ENCODE measurements at places on chromosomes 4 and X.
A peak's percentile ranks its signal among the peaks of the same experiment; 100 is the strongest.

- no peak for DNase-seq
These were observed 116.2 kb downstream of the CDS1 start for GRCh38 chr4:84699001-84699671.

DNA sequence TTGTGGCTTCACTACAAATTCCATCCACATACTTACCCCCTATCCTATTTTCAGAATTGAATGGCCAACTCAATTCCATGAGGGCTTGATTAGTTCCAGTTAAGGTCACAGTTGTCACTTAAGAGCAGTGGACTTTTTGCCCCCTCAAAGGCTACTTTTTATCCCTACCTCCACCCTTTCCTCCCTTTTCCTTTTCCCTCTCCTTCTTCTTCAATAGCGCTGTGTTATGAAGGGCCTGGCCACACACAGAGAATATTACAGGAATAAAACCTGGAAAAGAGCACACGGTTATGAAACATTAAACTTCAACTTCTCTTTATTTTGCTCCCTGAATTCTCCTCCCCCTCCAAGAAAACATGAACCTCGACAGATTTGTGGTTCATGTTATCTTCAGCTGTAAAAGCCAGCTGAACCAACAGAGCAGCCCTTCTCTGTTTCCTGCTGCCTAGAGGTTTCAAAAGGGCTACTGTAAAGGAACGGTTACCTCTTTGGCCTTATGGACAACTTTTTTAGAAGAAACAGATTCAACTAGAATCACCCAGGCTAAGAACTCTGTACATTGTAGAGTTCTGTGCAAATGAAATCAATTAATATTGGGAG lies 87.0 kb upstream of the RPL34 start:
- no peak for DNase-seq

GRCh38 chrX:133742602-133743305 lies 242.6 kb downstream of the GPC3 start:
- DNase-seq: no peak

DNA sequence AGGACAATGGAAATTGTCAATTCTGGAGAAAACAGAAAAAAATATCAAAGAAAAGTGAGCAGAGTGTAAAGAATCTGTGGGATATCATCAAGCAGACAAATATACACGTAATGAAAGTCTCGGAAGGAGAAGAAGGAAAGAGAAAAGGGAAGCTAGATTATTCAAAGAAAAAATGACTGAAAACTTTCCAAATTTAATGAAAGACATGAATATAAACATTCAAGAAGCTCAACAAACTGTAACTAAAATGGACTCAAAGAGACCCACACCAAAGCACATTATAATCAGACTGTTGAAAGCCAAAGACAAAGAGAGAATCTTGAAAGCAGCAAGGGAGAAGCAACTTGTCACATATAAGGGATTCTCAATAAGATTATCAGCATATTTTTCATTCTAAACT lies 28.3 kb downstream of the PARM1 start:
- no peak for DNase-seq

DNA sequence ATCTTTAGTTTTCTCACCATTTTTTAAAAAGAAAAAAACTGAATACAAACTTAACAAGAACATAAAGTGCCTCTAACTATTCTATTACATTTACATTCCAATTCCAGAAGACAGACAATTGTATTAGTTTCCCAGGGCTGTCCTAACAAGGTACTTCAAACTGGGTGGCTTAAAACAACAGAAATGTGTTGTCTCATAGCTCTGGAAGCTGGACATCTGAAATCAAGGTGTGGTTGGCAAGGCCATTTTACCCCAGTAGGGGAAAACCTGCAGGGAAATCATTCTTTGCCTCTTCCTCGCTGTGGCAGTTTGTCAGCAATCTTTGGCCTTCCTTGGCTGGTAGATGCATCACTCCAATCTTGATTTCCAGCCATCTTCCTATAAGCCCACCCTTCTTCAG lies 37.5 kb upstream of the TMEM33 start:
- no peak for DNase-seq

GRCh38 chrX:101658661-101659491 lies 774 bp downstream of the ARMCX2 start:
- DNase-seq: peak; percentile 39

- no peak for DNase-seq
These were observed 415 bp downstream of the SHISA3 start for GRCh38 chr4:42397635-42398170.

DNA sequence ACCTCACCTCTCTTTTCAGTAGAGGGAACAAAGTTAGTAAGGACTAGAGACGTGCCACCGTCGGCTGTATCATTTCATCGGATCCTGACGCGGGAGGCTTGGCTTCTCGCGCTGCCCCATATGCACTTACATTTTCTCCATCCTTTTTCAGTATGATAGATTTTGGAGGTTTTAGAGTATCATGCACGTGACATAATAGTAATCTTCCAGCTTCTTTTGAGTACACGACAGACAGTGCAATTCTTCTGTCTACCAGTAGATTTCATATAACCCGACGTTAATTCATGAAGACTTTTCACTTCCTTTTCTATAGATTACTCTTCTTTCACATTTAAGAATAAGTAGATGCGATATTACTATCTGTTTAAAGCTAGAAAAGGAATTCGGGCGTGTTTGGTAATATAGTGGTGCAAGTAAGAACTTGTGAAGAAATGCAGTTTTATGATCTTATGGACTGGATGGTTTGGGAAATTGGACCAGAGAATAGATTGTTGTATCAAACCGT lies 1.0 kb downstream of the CDS1 start:
- DNase-seq: no peak

DNA sequence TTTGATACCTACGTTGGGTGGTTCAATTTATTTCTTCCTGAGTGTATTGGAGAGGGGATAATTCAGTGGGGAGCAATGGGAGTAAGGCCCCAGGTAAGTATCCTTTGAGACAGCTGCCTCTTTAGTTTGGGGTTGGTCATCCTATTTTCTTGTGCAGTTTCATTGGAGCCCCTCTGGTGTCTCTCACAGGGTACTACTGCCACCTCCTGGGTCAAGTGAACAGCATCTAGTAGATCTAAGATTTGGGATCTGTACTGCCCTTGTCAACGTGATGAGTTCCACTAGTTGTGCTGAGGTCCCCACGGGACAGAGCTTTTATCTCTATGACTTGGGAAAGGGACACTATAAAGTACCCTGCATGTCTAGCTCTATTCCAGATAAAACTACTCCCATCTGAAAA lies 80.6 kb downstream of the PBDC1 start:
- DNase-seq: peak; percentile 16
